ENCODE measurements at places on chromosomes 6 and 20. TPM values are rescaled to one million over a fixed set of nuclear protein-coding genes. Genes with fewer than 3 reads are reported as not detected.

Gene GHRH
- not detected for total RNA-seq

Gene MYT1
- not detected for total RNA-seq

Gene PROKR2
- not detected for total RNA-seq

Gene PMEPA1
- total RNA-seq, result 19.9 TPM

Gene TRAPPC3L
- total RNA-seq, result not detected

Gene NKX2-4
- not detected for total RNA-seq

Gene CCM2L
- total RNA-seq, result not detected

Gene USP49
- total RNA-seq, result 2.8 TPM

Gene SLC17A3
- not detected for total RNA-seq

Gene DBNDD2
- 4.7 TPM for total RNA-seq

Gene CCDC170
- total RNA-seq, result 0.46 TPM

Gene ECT2L
- total RNA-seq, result not detected

Gene RAB44
- total RNA-seq, result 0.03 TPM

Gene PRKN
- total RNA-seq, result 1.1 TPM

Gene EBF4
- 0.89 TPM for total RNA-seq

Gene CLVS2
- not detected for total RNA-seq
